ENCODE measurements at places on chromosomes 7 and 10. TPM values are rescaled to one million over a fixed set of nuclear protein-coding genes. Genes with fewer than 3 reads are reported as not detected.

The CEP55 gene
- 0.30 TPM for total RNA-seq

The PROSER2 gene
- total RNA-seq: 0.47 TPM

The LANCL2 gene
- total RNA-seq: 4.4 TPM

The CPXM2 gene
- not detected for total RNA-seq

The EZH2 gene
- total RNA-seq: 10.6 TPM

GRCh38 chr10:114629824-114630730, 28.0 kb downstream of the ABLIM1 start:
- no peak for DNase-seq

- no peak for DNase-seq
Measured at GRCh38 chr7:27145914-27146412, 1.6 kb downstream of the HOXA6 start.

- DNase-seq: no peak
Measured at GRCh38 chr10:66564287-66564686, 361.5 kb upstream of the LRRTM3 start.

GRCh38 chr7:55444786-55445185, 79.6 kb downstream of the LANCL2 start:
- DNase-seq: no peak

DNA sequence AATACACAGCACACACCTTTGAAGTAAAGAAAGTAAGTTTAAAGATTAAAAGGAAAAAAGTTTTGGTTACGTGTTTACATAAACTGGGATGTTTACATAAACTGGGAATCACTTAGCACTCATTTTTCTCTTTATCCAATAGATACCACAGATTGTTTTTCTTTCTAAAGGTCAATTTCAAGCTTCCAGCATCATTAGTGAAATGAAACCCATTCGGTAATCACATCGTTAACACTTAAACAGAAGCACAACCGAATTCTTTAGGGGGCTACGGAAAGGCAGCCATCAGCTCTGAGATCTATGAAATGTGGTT, 1.1 kb downstream of the ODAD2 start:
- no peak for DNase-seq

DNA sequence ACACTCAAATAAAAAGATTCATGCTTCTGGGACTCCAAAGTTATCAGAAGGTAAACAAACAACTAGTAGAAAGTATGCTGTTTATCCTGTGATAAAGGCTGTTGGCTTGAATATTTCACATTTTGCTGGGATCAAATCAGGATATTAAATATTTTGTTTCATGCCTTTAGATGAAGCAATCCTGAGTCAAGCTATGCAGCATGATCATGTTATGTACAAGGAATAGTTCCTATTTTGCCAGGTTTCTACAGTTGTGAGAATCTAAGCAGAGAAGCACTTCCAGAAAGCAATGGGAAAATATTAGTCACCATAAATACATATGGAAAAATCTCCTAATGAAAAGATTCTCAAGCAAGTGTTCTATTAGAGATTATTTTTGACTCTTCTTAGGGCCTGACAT, 262.8 kb upstream of the PCDH15 start:
- no peak for DNase-seq

DNA sequence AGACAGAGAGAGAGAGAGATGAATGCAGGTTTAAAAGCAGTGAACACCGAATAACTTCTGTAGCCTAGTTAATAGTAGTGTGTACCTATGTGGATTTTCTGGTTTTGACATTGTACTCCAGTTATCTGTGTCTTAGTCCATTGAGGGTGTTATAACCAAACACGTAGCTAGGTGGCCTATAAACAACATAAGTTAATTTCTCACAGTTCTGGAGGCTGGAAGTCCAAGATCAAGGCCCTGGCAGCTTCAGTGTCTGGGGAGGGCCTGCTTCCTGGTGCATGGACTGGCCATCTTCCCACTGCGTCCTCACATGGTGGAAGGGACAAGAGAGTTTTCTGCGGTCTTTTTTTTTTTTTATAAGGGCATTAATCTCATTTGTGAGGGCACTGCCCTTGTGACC, 23.5 kb downstream of the AOC1 start:
- no peak for DNase-seq

GRCh38 chr7:16027396-16027795, 340.9 kb upstream of the MEOX2 start:
- DNase-seq: no peak

DNA sequence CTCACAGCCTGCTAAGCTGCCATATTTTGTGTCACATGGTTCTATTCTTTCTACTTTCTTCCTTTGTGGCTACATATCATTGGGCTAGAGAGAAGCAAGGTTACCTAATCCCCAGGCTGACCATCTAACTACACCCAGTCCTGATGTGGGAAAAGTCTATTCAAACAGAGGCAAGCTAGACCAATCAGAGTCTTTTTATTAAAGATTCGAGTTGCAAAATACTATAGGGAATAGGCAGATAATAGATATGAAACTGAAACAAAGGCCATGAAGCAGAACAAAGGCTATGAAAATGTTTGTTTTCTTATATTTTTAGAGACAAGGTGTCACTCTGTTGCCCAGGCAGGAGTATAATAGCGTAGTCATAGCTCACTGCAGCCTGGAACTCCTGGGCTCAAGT, 36.7 kb downstream of the MTERF1 start:
- DNase-seq: no peak

- no peak for DNase-seq
Measured at GRCh38 chr10:78774999-78775711, 293.6 kb upstream of the ZMIZ1 start.

DNA sequence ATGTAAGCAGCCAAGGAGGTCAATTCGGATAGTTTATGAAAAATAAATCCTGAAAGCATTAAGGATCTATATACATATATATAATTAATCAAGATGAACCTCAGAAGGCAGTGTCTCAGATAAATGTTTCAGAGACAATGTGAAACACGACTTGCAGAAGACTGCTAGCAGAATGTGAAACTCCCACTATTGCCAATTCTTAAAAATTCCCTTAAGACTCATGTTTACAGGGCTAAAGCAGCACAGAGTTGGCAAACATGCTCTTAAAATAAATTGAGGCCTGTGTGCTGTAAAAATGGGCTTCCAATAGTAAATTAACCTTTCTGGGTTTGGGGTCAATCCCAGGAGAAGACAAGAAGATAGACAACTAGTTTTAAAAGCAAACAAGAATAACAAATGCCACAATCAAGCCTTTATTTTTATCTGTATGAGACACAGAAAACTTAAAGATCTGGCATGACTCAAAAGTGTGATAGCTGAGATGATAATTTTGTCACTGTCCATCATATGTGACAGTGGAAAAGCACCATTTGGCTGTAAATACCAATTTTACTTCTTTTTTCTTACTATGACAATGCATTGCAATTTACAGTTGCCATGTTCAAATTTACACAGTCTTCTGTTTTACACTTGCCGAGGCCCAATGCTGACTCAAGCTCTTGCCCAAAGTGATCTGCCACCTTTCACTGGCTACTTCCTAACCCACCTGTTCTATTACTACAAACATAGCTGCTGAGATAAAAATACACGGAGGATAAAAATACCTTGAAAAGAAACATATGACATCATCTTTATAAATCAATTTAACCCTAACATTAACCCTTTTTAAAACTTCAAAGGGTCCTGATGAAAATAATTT, 78.6 kb downstream of the CHCHD3 start:
- DNase-seq: no peak

DNA sequence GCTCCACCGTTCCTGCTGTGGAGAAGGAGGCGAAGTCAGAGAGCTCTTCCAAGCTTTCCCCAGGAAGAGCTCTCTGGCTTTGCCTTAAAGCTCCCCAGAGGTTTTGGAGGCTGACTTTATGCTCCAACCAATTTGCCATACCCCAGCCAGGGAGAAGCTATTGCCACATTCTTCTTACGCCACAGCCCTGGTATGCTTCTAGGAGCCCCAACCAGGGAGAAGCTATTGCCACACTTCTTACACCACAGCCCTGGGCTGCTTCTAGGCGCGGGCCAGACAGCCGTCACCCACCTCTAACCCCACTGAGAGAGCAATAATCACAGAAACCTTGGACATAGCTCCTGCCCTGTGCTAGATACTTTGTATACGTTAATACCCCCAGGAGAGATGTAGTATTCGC, 951 bp downstream of the ELOVL3 start:
- DNase-seq: no peak

- no peak for DNase-seq
Measured at GRCh38 chr10:88946965-88947590, 5.5 kb downstream of the ACTA2 start.

- DNase-seq: no peak
Measured at GRCh38 chr10:16728266-16728665, 89.0 kb downstream of the RSU1 start.

DNA sequence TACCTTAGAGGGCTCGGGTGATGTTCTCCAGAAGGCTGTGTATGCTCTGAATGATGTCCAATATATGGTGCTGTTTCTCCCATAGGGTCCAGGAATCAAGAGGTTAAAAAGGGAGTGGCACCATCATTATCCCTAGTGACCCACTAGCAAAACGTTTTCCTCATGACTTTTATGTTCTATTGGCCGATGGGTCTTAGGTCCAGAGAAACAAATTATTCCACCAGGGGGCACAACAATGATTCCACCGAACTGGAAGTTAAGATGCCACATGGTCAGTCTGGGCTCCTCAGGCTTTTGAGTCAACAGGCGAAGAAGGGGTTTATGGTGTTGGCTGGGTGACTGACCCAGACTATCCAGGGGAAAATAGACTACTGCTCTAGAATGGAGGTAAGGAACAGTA, 256.1 kb downstream of the COBL start:
- no peak for DNase-seq

- no peak for DNase-seq
Measured at GRCh38 chr7:116222501-116222900, 12.2 kb downstream of the TES start.

- no peak for DNase-seq
Measured at GRCh38 chr7:148340438-148341280, 249.9 kb upstream of the C7orf33 start.
